ENCODE measurements at places on chromosomes 2 and 18.

DNA sequence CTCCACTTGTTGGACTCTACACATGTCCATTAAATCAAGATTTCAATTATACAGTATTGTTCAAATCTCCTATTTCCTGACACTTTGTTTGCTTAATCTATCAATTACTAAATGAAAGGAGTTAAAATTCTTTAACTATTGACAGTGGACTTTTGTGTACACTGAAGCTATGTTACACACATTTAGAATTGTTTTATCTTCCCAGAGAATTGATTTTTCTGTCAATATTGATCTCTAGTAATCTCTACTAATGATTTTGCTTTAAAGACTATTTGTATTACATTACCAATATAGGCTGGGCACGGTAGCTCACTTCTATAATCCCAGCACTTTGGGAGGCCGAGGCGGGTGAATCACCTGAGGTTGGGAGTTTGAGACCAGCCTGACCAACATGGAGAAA is 215.7 kb downstream of the WDPCP start:
- DNase-seq: no peak

DNA sequence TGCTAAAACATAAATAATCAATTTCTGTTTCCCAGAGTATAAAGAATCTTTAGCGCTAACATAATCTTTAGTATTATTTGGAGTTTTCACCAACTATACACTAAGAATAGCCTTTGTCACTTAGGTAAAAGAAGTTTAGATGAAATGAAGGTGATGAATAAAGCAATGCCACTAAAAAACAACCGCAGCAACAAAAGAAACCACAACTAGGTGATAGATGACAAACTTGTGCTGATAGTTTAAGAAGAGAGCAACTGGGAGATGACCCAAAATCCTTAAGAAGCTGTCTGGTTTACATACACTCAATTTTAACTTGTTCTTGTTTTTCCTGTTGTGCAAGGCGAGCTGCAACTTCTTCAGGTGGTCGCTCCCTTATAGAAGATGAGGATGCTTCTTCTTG is 24.8 kb downstream of the IMMT start:
- DNase-seq: no peak

- no peak for DNase-seq
These were observed 74.9 kb upstream of the TFCP2L1 start for GRCh38 chr2:121359716-121360565.

DNA sequence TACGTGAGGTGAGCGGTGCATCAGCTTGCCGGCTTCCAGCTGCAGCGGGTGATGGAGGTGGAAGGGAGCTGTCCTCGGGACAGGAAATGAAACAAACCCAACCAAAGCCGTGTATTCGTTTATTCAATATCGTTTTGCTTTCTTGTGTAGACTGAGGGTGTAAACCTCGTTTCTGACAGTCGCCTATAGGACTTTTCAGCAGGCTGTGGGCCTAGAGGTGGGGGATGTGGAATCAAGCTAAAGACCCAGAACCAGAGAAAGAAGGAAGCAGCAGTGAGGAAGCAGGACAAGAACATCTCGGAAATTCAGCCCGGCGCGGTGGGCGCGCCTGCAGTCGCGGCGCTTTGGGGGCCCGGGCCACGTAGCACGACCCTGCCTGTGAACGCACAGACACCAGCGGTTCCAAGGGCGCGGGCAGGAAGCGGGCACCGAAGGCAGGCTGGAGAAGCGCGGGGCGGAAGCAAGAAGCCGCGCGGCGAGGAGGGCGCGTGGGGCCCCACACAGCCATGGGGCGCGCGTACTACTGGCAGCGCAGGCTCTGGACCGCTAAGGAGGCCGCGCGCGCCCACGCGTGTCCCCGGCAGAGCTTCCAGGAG is 755 bp upstream of the ATP9B start:
- peak; percentile 4 for DNase-seq

DNA sequence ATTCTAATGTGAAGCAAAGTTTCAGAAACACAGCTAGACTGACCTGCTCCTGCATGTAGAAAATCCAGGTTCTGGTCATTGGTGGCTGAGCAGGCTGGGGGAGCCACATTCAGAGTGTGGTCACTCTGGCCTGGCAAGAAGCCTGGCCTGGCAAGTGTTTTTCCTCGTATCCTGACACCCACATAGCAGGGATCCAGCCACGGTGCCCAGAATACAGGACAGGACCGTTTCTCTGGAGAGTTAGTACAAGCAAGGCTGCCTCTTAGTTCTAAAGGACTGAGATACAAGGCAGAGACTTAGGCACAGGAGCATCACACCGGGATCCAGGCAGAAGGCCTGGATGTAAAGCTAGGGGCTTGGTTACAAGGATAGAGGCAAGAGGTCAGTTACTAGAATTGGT is 4.8 kb upstream of the LAMA1 start:
- no peak for DNase-seq

GRCh38 chr2:197135806-197136205 is 174.8 kb downstream of the ANKRD44 start:
- no peak for DNase-seq

GRCh38 chr2:172790404-172790803 is 54.8 kb downstream of the RAPGEF4 start:
- DNase-seq: no peak

DNA sequence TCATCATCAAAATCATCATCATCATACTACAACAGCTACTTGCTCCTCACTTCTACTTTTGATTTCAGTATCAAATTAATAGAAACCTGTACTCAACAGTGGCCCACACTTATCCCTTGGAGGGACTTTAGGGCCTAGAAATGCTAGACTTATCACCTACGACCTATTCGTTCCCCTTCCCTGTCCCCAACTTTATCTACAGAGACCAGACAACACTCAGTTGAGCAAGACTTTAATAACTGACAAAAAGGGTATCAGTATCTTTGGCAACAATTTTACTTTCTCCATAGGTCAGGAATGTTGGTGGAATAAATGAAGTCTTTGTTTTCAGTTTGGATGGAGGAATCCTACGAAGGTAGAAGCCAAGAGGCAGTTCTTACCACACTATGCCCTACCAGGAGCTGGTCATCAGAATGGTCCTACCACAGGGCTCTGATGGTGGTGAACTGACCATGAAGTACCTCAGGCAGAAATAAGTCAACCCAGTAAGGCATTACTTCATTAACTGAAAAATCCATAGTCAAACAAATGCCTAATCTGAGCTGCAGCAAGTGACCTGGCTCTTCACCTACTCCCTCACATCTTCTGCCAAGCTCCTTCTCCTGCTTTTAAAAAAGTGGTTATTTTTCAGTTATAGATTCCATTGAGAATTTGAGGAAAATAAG is 26.6 kb downstream of the MBD2 start:
- DNase-seq: no peak

- no peak for DNase-seq
These were observed 4.1 kb downstream of the HS6ST1 start for GRCh38 chr2:128314348-128315121.

GRCh38 chr2:134718817-134719814 is at the start of gene TMEM163:
TMEM163 (minus strand) TSS chr2:134719000.
- DNase-seq: no peak

GRCh38 chr2:11597538-11598225 is 63.8 kb downstream of the GREB1 start:
- DNase-seq: no peak

DNA sequence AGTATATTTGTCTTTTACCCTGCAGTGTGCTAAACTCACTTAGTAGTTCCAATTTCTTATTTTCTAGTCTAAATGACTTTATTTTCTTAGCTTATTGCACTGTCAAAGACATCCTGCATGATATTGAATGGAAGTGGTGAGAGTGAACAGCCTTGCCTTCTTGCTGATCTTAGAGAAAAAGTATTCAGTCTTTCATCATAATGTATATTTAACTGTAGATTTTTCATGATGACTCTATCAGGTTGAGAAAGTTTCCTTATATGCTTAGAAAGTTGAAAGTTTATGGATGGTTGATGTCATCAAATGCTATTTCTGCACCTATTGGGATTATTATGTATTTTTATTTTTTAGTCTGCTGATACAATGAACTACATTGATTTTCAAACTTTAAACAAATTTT is 21.3 kb upstream of the COL3A1 start:
- no peak for DNase-seq

- DNase-seq: no peak
These were observed 47.1 kb upstream of the SELENOI start for GRCh38 chr2:26298638-26299393.

GRCh38 chr2:162175714-162176113 is 23.7 kb upstream of the GCG start:
- no peak for DNase-seq

DNA sequence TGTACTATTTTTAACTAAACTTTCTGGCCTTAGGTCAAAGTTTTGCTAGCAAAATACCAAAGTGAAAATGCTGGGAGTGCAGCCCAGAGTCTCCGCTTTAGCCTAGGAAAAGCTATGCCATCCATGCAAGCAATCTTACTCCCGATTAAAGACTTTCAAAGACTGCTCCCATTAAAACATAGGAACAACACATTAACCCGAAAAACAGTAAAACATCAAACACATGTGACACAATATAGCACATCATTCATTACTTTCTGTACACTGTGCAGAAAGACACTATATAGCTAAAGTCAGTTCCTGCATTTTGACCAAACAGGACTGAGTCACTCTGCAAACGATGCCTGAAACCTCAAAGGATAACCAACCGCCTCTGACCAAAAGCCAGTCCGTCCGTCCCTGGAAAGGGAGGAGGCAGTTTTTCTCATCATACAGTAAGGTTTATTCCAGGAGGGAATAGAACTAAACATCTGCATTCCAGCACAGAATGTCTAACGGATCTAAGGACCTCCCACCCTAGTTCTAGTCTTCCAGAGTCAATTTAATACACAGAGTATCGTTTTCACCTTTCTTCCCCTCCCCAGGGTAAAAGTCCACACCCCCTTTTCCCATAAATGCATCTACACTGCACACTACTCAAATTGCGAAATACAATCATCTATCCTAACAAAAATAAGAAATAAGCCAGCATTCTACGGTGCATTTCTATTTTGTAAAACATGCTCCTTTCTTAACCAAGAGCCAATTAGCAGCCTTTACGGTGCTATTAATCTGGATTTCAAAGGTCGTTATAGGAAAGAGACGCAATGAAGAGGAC is 1.7 kb downstream of the ROCK2 start:
- no peak for DNase-seq

- no peak for DNase-seq
These were observed 26.5 kb downstream of the STEAP3 start for GRCh38 chr2:119249855-119250717.

- no peak for DNase-seq
These were observed 118.3 kb upstream of the NDUFV2 start for GRCh38 chr18:8984131-8984721.

DNA sequence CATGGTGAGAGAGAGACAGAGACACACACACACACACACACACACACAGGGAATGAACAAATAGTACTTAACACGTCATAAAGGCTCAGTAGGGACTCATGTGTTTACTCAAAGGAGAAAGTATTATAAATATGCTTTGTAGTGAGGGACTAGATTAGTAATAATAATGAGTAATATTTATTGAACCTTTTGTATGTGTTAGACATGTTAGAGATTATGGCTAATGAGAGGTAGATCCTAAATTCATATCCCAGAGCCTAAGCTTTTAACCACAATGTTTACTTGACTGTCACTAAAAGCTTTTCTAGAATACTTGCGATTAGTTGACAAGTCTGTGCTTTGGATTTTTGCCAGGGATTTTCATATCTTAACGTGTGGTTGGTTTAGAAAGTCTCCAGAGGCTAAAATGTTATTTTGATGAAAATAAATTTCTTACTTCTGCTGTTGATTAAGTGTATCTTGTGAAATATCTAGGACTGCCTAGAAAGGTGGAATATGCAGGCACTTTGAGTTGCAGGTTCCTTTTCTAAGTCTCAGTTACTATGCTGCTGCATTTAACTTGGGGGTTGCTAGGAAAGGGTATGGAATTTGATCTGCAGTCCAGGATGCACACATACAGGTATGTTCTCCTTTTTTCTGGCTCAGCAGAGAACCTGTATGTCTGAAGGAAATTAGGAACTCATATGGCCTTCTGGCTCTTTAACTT is 64.5 kb downstream of the UBR3 start:
- no peak for DNase-seq

DNA sequence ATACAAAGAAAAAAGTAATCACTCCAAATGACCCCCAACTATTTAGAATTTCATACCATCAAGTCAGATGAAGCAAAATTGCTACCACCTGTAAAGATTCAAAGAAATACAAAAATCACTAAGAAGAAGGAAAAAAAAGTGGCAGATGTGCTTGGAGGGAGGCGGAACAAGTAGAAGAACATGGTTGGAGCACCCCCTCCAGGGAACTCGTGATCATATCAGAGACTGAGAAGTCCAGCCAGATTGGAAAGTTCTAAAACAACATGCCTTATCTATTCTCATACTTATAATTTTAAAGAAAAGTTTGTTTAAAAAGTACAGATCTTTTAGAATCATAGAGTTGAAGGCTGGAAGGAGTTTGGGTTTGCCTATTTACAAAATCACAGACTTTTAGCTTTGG is 113.4 kb upstream of the CYP26B1 start:
- DNase-seq: no peak

- no peak for DNase-seq
These were observed 520.0 kb upstream of the SALL3 start for GRCh38 chr18:78459668-78460067.

- no peak for DNase-seq
These were observed 247.6 kb downstream of the TNS1 start for GRCh38 chr2:217755027-217755745.

DNA sequence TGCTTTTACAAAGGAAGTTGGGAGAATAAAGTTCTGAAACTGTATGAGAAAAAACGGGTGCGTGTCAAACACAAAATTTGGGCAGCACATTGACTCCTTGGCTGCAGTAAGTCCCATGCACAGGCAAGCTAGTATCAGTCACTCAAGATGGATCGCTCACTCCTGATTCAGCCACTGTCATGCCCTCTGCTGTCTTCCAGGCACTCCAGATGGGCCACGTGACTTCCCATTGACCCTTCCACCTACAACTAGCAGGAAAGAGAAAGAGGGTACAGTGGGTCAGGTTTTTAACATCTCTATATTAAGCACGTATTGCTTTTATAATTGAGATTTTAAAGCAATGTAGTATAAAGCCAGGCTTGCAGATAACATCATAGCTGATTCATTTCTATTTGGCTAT is 8.6 kb downstream of the ARHGEF33 start:
- DNase-seq: no peak

DNA sequence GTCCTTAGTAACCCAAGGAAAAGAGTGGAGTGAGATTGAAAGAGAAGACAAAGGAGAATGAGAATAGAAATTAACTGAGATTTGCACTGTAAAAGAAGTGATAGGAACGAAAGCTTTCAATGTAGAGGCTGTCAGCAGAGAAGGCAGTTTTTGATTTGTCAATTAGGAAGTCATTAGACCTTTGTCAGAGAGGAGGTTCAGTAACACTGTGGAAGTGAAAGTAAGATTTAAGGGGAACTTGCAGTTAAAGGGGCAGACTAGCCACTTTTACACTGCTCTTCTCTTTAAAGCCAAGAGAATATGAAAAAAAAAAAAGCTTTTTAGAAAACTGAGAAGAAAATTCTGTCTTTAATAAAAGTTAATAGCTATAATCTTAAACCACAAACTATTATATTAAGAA is 11.5 kb upstream of the KYNU start:
- DNase-seq: no peak

DNA sequence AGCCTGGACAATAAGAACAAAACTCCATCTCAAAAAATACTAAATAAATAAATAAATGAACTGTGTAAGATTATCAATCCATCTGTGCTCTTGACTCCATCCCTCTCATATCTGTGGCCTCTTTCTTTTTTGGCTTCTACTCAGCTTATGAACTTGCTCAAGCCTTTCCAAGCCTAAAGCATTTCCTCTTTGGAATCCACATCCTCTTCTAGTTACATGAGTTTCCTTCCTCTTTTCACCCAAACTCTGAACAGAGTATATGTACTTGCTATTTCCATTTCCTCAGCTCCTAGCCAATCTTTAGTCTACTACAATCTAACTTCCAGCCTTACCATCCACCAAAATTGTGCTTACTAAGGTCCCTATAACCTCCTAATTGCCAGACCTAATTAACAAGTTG is 2.5 kb upstream of the DNAJC10 start:
- no peak for DNase-seq

Data from stimulated activated CD8-positive, alpha-beta memory T cell treated with anti-CD3 and anti-CD28 coated beads, Interleukin-4, amount 100 ng/mL, for 4 hours (primary cell).